ENCODE measurements at places on chromosomes 5 and 9. TPM values are rescaled to one million over a fixed set of nuclear protein-coding genes. Genes with fewer than 3 reads are reported as not detected.

C8G gene
- 0.69 TPM for total RNA-seq

KIF24 gene
- total RNA-seq, result 7.1 TPM

SLC36A2 gene
- total RNA-seq, result not detected

GPR150 gene
- total RNA-seq, result 0.38 TPM

GPR151 gene
- not detected for total RNA-seq

SUSD1 gene
- total RNA-seq, result 5.2 TPM

TMEM215 gene
- total RNA-seq, result not detected

All from activated CD8-positive, alpha-beta memory T cell treated with anti-CD3 and anti-CD28 coated beads for 36 hours (primary cell).